Cardiac fibroblast (primary cell): ENCODE measurements at places on chromosomes 2 and 18.

- no peak for DNase-seq
Measured at GRCh38 chr2:224078656-224079055, 39.6 kb upstream of the SERPINE2 start.

GRCh38 chr2:43279317-43279840, 53.0 kb upstream of the ZFP36L2 start:
- no peak for DNase-seq

- no peak for DNase-seq
Measured at GRCh38 chr2:129378186-129378585, 601.3 kb upstream of the RAB6C start.

DNA sequence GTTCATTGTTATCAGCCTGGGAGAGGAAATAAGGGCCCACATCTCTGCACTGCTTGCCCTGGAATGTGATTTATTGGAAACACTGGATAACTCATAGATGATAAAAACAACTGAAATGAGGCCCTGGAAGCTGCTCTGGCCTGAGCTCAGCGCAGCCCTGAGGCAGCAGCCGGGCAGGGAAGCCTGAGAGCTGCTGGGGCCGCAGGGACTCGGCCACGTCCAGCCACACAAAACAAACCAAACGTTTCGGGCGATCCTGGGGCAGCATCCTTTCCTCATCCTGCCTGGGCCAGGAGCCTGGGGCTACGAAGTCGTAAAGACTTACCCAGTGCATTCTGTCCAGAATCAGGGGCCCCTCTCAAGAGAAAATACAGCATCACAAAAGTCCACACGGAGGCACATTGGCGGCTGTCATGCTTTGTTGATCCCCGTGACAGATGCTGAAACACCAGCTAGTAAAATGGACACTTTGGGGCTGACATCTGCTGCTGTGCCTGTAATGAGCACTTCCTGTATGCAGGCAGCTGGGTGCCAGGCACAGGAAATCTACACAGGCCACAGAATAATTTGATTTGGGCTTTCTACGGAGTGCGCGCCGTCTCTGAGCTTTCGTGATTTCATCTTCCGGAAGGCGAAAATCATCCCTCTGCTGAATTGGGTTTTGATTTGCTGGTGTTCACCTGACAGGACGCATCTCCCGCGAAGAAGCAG, 250.6 kb downstream of the EIPR1 start:
- DNase-seq, result peak; percentile 82

DNA sequence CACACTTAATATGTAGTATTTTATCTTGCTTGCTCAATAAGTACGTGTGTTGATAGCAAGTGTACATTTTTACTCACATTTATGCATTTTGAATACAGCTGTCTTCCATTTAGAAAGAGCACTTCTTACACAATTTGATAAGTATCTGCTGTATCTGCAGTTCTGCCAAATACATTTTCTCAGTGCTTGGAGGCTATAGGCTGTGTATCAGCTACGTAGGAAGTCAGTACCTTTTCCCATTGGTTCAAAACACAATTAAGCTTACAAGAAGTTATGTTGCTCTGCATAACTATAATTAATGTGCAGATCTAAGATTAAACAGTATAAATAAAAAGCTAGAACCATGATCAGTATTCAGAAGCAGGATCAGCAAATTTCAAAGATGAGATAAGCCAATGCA, 503.6 kb upstream of the SMIM21 start:
- no peak for DNase-seq

GRCh38 chr2:23347471-23348092, 37.4 kb upstream of the KLHL29 start:
- DNase-seq, result no peak

DNA sequence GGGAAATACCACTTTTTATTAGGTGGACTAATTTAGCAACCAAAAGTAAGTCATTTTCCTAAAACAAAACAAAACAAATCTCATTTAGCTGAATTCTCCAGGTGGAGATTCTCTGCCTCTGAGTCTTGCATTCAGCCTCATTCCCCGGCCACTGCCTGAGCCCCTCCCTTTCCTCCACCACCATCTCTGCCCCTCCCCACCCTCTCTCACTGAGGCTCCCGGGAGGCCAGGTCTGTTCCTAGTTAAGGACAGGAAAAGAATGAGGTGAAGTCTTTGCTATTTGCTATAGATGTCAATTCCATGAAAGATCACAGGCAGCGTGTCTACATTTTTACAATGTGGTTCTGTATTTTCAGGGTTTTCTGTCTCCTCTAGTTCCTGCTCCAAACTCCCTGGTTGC, 83.0 kb upstream of the SOX11 start:
- DNase-seq, result no peak

DNA sequence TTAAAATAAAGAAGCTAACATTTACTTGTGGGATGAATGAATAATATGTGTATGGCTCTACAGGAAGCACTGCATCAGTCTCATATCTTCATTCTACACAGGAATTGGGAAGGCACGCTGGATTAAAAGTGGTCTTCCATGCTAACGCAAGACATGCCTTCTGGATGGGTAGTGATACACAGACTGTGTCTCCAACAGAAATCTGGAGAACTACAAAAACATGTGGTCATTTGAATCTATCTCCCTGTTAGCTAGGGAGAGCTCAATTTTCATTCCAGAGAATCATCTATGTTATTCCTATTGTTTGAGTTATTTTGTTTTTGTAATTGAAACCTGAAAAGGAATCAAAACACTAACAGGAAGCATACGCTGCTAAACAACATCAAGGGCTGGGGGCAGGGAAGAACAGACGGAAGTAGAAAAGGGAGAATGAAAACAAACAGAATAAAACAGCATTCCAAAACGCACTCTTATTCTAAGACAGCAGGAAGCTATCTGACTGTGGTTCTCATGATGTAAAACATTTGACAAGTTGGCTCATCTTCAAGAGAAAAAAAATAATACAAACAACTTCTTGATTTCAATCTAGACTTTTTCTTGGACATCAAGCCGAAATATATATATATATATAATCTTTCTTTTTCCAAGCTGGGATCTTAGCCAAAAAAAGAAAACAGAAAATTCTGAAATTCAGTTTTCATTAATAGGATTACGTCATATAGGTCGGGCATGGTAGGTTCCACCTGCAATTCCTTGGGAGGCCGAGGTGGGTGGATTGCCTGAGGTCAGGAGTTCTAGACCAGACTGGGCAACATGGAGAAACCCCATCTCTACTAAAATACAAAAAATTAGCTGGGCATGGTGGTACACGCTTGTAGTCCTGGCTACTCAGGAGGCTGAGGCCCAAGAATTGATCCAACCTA, 31.5 kb upstream of the ASNSD1 start:
- peak; percentile 53 for DNase-seq

DNA sequence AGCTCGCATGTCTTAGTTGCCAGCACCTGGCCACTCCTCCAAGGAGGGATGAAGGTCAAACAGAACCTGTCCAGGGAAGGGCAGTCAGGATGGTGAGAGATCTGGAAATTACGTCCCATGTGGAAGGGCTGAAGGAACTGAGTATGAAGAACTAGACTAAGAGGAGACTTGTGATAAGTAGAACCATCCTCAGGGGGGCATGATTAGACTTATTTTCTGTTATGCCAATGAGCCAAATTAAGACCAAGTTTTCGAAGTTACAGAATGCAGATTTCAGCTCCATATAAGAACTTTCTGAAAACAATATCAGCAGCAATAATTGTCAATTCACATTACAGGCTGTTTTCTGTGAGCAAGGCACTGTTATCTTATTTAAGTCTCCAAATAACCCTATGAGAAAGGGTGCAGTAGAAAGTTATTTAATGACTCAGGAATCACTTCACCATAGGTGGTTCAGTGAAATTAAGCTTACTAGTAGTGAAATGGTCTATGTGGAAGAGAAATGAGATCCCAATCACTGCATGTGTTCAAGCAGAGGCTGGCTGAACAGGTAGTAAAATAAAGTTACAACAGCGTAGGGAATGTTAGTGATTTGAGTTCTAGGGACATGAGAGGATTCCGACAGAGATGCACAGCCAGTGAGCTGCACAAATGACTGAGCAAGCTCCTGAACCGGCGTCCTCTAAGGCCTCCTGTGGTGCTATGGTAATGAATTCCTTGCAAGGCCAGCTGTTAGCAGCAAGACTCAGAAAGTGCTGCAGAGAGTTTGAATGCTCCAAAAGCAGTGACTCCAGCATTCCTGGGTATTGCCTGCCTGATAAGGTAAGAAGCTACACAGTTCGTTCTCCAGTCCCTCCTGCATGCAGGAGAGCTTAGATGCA, 4.5 kb upstream of the DYM start:
- DNase-seq, result peak; percentile 43

DNA sequence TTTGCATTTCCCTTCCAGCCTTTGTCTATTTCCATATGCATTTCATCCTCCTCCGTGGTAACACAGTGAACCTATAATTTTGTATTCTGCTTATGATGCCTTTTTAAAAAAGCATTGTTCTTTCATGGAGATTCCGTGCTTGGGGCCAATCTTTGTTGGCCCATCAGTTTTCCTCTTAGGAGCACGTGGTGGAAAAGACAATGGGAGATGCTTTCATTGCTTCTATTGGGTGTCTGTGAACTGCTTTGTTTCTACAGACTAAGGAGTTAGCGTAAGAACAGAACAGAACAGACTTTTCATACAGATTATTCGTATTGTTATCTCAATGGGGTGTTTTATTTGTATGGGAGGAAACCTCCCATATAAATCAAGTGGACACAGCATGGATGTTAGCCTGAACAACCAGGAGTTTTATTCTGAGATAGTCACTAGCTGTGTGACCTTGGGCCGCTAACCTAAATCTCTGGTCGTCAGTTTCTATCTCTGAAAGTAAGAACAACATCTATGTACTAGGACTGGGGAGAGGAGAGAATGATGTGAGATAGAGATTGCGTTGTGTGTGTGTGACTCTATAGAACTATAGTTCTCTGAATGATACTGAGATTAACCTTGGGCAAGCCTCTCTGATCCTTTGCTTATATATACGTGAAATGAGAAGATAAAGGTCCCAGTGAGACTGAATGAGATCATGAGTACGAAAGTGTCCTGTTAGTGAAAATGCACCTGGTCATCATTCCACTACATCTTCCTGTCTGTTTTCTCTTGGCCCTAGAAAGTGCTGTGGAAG, 22.9 kb upstream of the YWHAQ start:
- no peak for DNase-seq
